ENCODE measurements at places on chromosomes 16 and 17.

DNA sequence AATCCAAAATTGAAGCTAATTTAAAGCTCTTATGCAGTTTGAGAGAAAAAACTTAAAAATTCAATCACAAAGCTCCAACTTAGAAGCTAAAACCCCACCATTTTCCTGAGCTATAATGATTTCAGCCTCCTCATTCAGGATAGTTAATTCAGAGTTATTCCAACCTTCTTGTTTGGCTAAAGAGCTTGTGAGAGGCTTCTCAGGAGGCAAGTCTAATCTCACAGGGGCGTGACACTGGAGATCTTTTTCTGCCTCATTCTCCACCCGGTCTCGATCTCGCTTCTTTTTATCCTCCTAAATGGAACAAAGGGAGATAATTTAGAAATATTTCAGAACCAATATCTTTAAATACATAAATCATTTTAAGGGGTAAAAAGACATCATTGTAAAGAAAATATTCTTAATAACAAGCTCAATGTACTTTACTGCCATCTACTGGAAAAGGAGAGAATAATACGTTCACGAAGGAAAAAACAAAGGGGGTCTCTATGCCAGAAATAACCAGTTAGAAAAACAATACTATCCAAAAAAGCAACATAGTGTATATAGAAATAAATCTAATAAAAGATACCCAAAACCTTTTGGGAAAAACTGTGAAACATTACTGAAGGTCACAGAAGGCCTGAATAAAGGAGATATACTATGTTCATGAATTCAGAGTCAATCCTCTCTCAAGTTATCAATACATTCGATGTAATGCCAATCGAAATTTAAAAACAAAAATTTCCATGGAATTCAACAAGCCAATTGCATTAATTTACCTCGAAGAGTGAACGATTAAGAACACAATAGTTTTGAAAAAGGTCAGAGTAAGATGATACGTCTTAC is 13.9 kb downstream of the BRD7 start:
- peak; percentile 44 for DNase-seq

- no peak for DNase-seq
These were observed 254.6 kb downstream of the MRTFB start for GRCh38 chr16:14325502-14326401.

DNA sequence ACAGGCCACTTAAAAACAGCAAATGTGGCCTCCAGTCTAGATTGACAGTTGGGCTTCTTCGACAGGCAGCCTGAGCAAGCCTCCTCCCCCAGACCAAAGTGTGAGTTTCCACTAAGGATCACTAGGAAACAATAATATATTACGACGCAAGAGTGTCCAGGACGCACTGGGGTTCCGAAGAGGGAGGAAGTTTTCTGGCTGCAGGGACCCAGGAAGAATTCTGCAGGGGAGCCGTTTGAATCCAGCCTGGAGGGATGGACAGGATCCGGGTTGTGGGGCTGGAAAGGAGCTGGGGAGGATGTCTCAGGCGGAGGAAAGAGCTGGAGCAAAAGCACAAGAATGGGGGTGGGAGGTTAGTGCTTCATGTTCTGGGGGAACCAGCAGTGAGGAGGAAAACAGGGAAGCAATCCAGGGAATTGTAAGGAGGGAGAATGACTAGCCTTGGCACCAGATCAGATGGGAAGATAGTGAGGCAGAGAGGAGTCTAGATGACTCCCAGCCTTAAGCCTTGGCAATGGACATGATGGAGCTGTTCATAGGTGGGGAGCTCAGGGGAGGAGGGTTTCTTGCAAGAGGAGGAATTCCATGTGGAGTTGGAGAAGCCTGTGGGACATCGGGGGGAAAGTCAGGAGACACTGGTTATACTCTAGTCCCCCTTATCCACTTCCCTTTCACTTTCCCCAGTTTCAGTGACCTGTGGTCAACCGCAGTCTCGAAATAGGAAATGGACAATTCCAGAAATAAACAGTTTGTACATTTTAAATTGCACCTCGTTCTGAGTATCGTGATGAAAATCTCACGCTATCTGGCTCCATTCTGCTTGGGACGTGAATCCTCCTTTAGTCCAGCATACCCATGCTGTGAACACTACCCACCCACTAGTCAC is 26.6 kb downstream of the NGFR start:
- no peak for DNase-seq

DNA sequence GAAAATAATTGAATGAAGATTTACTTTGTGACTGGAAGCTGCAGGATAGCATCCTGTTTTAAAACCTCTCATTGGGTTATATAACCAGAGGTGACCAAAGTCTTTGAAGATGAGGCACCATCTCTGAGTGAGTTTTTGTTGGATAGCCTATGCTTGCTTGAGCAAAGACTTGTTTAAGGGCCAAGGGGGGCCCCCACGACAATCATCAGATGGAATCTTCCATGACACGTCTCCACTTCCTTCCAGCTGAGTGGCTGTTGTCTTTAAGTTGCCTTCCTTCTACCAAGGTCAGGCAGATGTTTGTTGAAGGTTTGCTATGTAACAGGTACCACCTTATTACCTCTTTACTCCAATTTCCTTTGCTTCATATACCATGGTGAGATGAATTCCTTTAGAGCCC is 188.8 kb downstream of the PRKCA start:
- no peak for DNase-seq

DNA sequence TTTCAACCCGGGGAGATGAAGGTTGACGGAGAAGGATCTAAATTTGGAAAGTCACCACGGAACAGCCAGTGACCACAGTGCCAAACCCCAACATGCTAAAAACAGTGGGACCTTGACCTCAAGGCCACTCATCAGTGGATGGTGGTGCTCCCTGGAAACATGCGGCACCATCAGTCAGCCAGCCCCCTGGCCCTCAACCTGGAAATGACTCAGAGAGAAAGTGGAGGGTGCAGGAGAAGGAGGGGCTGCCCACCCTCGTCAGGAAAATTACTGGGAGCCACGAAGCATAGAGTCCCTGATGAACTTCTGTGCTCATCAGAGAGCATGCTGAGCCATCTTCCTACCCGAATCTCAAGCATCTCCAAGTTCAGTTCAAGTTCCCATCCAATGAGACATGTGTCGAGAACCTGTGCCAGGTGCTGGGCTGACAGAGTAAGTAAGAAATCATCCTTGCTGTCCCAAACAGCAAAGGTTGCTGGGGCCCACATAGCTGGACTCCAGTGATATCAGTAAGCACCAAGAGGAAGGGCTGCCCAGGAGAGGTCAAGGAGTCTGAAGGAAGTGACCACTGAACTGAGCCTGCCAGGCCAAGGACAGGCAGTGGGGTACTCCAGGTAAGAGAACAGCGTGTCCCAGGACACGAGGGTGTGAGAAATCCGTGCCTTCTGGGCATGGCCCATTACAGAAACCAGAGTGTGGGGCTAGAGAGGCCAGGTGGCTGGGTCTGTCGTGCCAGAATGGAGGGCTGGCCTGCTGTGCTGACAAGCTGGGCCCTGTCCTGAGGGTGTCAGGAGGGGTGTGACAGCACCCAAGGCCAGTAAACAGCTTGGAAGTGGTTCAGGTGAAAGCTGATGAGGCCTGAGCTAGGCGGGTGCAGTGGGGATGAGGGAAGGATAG is 5.2 kb downstream of the PECAM1 start:
- DNase-seq: no peak

- no peak for DNase-seq
These were observed 34.9 kb downstream of the UBE2G1 start for GRCh38 chr17:4331614-4332013.

Measured in central memory CD4-positive, alpha-beta T cell (primary cell).